Endodermal cell (in vitro differentiated cells): ENCODE measurements at places on chromosomes 3 and 15.

GRCh38 chr3:107412376-107412775 lies 35.1 kb downstream of the CCDC54 start:
- no peak for DNase-seq

- no peak for DNase-seq
Observed at GRCh38 chr3:29581311-29581710, 300.4 kb downstream of the RBMS3 start.

GRCh38 chr3:29520764-29521163 lies 239.9 kb downstream of the RBMS3 start:
- DNase-seq, result no peak

GRCh38 chr3:181851063-181851462 lies 139.3 kb downstream of the SOX2 start:
- no peak for DNase-seq

DNA sequence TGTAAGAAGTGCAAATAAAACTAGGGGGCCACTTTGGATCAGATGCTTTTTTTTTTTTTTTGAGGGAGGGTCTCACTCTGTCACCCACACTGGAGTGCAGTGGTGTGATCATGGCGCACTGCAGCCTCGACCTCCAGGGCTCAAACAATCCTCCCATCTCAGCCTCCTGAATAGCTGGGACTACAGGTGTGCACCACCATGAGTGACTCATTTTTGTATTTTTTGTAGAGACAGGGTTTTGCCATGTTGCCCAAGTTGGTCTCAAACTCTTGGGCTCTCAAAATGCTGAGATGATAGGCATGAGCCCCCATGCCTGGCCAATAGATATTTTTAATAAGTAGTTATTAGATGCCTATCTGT lies 20.8 kb downstream of the CCR1 start:
- no peak for DNase-seq
